ENCODE measurements at places on chromosomes 16 and 17.
A peak's percentile ranks its signal among the peaks of the same experiment; 100 is the strongest.

DNA sequence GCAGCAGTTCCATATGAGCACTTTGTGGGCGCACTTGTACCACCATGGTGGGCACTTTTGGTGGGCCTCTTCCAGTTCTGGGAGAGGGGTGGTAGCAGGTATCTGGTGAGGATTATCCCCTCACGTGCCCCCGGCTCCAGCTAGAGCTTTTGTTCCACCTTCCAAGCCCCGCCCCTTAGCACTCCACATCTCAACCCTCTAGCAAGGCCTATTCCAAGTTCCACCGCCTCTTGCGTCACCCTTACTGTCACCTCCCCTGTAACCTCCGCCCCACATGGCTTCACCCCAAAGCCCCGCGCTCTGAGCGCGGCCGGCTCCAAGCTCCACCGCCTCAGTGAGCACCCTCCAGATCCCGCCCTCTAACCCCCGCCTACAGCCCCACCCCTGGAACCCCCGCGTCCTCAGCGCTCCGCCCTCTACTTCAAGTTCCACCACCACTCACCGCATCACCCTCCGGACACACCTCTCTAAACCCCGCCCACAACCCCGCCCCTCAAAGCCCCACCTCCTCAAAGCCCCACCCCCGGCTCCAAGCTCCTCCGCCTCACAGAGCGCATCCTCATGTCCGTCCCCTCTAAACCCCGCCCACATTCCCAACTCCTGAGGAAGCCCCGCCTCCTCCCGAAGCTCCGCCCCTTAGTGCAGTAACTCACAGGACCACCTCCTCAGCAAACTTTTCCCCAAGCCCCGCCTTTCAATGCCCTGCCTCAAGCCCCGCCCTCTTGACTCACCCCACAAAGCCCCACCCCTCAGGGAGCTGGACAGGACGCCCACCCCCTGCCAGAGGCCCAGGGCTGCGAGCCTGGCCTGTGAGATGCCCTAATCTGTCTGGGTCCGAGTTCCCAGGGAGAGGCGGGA is 11.1 kb downstream of the SCN4A start:
- H3K4me1 ChIP-seq, result peaks cover 5% of the 10 kb centered on the region
- no peaks in the 10 kb centered on the region for H3K36me3 ChIP-seq
- peak; percentile 58 for DNase-seq
- no peak overlapping the region for H3K27ac ChIP-seq
- no peak overlapping the region for H3K4me3 ChIP-seq

- no peaks in the 10 kb centered on the region for H3K27me3 ChIP-seq
- H3K36me3 ChIP-seq, result peaks cover 4% of the 10 kb centered on the region
- DNase-seq, result no peak
- H3K4me1 ChIP-seq, result peaks cover 40% of the 10 kb centered on the region
- peak overlapping the region; percentile 96 for H3K27ac ChIP-seq
These were observed 1.1 kb downstream of the CCP110 start for GRCh38 chr16:19524616-19525384.

DNA sequence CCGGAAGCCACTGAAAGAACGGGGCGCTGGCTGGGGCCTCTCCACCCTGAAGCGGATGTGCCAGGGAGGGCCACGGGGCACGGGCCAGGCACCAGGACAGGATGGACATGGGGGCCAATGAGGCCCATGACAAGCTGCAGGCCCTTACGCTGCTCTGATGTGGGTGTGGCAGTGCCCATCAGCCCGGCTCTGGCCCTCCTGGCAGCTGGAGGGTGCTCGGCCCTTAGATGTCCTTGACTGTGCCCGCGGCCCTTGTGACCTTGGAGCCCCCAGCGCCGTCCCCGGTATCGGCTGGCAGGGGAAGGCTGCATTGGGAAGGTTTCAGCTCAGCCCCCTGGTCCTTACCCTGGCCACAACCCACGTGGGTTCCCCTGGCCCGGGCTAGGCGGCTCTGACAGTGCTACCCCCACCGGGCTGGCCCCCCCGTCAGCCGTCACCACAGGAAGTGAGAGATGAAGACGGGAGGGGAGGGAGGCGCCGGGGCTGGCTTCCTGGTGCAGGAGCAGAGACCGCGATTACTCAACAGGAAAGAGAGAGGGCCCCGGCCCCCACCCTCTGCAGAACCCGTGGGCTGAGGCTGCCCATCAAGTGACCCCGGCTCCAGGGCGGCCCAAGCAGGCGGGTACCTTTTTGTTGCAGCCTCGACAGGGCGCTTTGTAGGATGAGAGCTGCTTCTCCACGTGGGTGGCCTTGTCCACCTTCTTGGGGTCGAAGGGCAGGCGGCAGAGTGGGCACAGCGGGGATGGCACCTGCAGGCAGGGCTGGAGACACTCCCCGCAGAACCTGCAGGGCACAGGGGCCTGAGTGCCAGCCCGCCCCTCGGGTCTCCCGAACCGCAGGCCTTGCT is 5.3 kb downstream of the RNF166 start:
- H3K27ac ChIP-seq, result peak overlapping the region; percentile 88
- H3K27me3 ChIP-seq, result no peaks in the 10 kb centered on the region
- H3K4me1 ChIP-seq, result peaks cover 27% of the 10 kb centered on the region
- peak; percentile 93 for DNase-seq

DNA sequence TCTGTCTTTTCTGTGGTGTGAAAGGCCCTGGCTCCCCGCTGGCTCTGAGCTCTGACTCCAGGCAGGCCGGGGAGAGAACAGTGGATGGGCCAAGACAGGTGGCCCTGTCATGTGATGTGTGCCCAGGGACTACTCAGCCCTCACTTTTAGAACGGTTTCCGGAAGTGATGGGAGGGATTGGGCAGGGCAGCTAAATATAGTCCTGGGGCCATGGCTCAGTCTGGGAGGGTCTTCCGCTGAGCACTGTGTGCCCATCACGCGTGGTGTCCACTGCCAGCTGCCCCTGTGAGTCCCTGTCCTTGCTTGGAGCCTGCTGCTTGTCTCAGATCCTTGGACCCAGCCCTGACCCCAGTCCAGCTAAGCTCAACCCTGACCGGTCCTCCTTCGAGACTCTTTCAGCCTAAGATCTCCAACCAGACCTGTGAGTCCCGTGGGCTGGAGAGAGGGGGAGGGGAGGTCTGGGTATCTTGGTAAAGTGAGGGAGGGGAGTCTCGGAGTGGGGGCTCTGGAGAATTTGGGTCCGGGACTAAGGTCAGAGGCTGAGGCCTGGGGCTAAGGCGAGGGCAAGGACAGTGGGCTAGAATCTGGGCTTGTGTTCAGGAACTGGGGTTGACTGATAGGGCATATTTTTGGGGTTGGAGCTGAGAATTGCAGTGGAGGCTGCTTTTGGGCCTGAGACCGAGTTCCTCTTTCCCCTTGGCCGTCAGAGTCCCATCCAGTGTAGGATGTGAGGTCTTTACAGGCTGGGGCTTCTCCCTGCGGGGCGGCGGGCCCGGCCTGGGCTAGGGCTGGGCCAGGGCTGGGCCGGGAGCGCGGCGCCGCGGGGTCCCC is at the start of gene TRIM72:
Gene TRIM72 (plus strand): TSS at position 243 of the 831 bp plus-strand sequence. CDS start 620 bp downstream, outside the sequence.
- peaks cover 27% of the 10 kb centered on the region for H3K4me1 ChIP-seq
- no peaks in the 10 kb centered on the region for H3K36me3 ChIP-seq
- peak within 1 kb of the TSS; percentile 33 for H3K4me3 ChIP-seq
- H3K27me3 ChIP-seq, result peaks cover 66% of the 10 kb centered on the region
- DNase-seq, result no peak
- no peak within 1 kb of the TSS for H3K27ac ChIP-seq

DNA sequence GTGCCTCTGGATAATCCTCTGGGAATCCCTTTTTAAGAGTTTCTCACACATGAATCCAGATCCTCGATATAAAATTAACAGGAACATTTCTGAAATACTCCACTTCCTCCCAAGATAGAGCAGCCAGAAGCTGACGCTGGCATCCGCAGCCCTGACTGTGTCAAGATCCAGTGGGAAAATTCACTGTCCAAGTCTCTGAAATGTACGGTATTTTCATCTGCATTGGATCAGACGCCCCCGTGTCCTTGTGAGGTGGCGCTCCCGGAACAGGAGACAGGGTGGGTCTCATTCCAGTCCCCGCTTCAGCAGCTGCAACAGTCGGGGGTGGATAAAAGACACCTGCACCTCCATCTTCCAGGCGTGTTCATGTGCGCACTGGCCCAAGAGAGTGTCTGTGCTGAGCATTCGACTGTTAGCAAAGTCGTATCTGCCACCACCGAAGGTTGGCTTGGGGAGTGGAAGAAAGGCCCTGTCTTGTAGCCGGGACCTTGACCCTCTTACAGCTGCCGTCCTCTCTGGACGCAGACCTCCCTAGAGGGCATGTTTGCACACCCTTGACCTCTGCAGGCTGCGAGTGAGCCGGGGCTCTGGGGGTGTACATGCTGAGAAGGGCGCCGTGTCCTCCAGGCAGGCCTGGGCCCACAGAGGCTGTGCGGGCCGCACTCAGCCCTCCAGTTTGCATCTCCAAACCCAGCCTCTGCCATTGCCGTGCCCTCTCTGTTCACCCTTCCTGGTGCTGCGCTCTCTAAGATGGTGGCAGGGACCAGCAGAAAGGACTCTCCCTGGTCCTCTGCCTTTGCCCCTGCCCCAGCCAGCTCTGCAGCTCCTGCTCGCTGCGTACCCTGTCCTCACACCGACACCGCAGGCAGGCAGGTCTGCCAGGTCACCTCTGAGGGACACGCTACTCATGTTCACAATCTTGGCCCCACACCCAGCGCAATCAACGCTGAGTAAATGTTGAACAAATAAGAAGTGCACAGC is 72.0 kb upstream of the CHMP6 start:
- no peak for DNase-seq
- no peak overlapping the region for H3K27ac ChIP-seq
- no peak overlapping the region for H3K4me3 ChIP-seq
- no peaks in the 10 kb centered on the region for H3K27me3 ChIP-seq

GRCh38 chr16:79104567-79104966 is 496.0 kb downstream of the MAF start:
- H3K4me1 ChIP-seq, result no peaks in the 10 kb centered on the region
- H3K4me3 ChIP-seq, result no peak overlapping the region
- no peaks in the 10 kb centered on the region for H3K27me3 ChIP-seq
- no peaks in the 10 kb centered on the region for H3K36me3 ChIP-seq

- no peak overlapping the region for H3K27ac ChIP-seq
- no peaks in the 10 kb centered on the region for H3K36me3 ChIP-seq
- H3K4me3 ChIP-seq, result no peak overlapping the region
- H3K27me3 ChIP-seq, result no peaks in the 10 kb centered on the region
These were observed 197.5 kb downstream of the FTO start for GRCh38 chr16:53901408-53901807.

- peaks cover 6% of the 10 kb centered on the region for H3K27me3 ChIP-seq
- no peak for DNase-seq
- H3K27ac ChIP-seq, result no peak overlapping the region
- no peak overlapping the region for H3K4me3 ChIP-seq
These were observed 188.7 kb upstream of the TNRC6C start for GRCh38 chr17:77769762-77770161.

GRCh38 chr17:63954402-63955063 is 18.2 kb downstream of the SCN4A start:
- H3K36me3 ChIP-seq, result no peaks in the 10 kb centered on the region
- H3K4me3 ChIP-seq, result no peak overlapping the region
- H3K4me1 ChIP-seq, result no peaks in the 10 kb centered on the region
- no peaks in the 10 kb centered on the region for H3K27me3 ChIP-seq
- peak; percentile 34 for DNase-seq

- H3K36me3 ChIP-seq, result no peaks in the 10 kb centered on the region
- H3K27me3 ChIP-seq, result peaks cover 40% of the 10 kb centered on the region
- no peak overlapping the region for H3K27ac ChIP-seq
- no peak overlapping the region for H3K4me3 ChIP-seq
These were observed 5.4 kb downstream of the GUCY2D start for GRCh38 chr17:8007836-8008235.

DNA sequence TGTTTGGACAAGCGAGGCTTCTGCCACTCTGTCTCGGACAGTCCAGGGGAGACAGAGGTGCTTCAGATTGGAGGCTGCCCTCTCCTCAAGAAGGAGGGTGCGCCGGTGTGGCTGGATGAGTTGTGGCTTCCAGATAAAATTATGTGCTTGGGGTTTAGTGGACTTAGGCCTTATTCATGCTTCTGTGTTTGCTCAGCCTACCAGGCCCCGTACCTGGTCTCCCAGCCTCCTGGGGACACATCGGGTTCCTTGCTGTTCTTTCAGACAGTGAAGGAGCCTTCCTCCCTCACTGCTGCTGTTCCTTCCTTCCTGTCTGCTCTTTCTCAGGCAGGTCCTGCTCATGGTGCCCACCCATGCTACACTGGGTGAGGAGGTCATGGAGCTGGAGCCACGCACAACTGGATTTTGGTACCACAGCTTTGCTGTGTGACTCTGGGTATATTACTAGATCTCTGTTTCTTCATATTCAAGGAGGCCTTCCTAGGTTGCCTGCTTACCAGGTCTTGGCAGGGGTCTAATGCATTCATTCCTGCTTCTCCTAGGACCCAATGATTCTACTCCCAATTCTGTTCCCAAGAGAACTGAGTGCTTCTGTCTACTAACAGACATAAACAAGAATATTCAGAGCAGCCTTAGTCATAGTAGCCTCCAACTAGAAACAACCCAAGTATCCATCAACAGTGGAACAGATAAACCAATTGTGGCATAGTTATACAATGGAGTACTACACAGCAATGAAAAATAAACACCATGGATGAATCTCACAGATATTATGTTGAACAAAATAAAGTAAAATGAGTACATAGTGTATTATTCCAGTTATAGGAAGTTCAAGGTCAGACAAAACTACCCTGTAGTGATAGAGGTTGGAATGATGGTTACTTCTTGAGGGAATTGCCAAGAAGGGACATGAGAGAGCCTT is 121.7 kb downstream of the CMIP start:
- peaks cover 23% of the 10 kb centered on the region for H3K4me1 ChIP-seq
- H3K27me3 ChIP-seq, result no peaks in the 10 kb centered on the region
- H3K27ac ChIP-seq, result no peak overlapping the region

DNA sequence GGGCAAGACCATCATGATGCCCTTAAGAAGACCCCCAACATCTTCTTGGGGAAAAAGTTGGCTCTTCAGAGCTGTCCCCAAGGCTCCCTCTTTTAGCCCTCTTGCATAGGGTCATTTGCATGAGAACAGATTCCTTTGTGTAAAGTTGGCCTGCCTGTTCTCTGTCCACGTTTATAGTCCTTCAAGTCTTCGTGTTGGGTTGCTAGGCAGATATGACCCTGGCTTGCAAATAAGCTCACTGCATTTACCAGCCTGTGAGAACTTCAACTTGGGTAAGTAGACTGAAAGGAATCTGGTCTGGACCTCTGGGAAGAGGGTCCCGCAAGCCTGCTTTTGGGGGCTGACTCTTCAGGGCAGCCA is 2.9 kb downstream of the ARSG start:
- H3K4me3 ChIP-seq, result no peak overlapping the region
- H3K4me1 ChIP-seq, result no peaks in the 10 kb centered on the region
- DNase-seq, result no peak
- no peaks in the 10 kb centered on the region for H3K36me3 ChIP-seq

DNA sequence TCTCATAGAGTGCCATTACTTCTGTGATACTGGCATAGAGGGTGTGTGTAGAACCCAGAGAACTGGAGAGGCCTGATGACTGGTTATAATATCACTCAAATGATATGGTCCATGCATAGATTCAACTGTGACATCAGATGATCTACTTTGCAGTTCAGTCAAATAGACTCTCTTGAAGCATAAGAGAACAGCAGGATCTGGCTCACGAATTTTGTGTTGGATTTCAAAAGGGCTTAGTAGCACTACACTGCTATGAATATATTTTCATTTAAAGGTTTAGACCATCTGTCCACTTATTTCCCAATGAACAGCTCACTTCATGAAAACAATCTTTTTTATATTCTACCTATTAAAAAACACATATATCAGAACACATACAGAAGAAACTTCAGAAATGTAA is 119.7 kb downstream of the KIF2B start:
- H3K36me3 ChIP-seq, result no peaks in the 10 kb centered on the region
- H3K27ac ChIP-seq, result no peak overlapping the region
- no peak for DNase-seq
